Lower lobe of right lung (tissue), 2 donors: ENCODE measurements at places on chromosomes 3 and 15. TPM values are rescaled to one million over a fixed set of nuclear protein-coding genes. Genes with fewer than 3 reads are reported as not detected.
A peak's percentile ranks its signal among the peaks of the same experiment; 100 is the strongest.

- H3K4me1 ChIP-seq: peaks cover 45% of the 10 kb centered on the region
- no peaks in the 10 kb centered on the region for H3K27me3 ChIP-seq
- DNase-seq: no peak
- no peak overlapping the region for H3K4me3 ChIP-seq
- no peaks in the 10 kb centered on the region for H3K36me3 ChIP-seq
Observed at GRCh38 chr3:143827425-143827824, 20.8 kb downstream of the SLC9A9 start.

GRCh38 chr3:54857343-54857742 lies 70.5 kb downstream of the LRTM1 start:
- no peak overlapping the region for H3K27ac ChIP-seq
- no peaks in the 10 kb centered on the region for H3K27me3 ChIP-seq
- no peak overlapping the region for H3K4me3 ChIP-seq
- no peaks in the 10 kb centered on the region for H3K36me3 ChIP-seq

DNA sequence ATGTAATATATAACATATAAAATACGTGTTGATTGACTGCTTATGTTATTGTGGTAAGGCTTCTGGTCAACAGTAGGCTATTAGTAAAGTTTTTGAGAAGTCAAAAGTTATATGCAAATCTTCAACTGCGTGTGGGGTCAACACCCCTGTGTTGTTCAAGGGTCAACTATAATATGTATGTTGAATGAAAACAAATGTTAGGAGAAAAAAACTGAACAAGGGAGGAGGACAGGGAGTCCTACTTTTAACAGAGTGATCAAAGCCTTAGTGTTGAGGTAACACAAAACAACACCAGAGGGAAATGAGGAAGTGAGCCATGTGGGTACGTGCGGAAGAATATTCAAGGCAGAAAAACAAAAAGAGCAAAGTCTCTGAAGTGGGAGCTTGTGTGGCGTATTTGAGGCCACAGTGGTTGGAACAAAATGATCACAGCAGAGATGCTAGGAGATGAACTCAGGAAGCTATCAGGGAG lies 62.5 kb downstream of the SFMBT1 start:
- peaks cover 12% of the 10 kb centered on the region for H3K4me1 ChIP-seq
- DNase-seq: no peak
- H3K27ac ChIP-seq: peak overlapping the region; percentile 24
- H3K4me3 ChIP-seq: no peak overlapping the region

GRCh38 chr3:95438274-95438673 lies 1375.4 kb downstream of the NSUN3 start:
- no peaks in the 10 kb centered on the region for H3K4me1 ChIP-seq
- H3K36me3 ChIP-seq: no peaks in the 10 kb centered on the region
- no peak overlapping the region for H3K27ac ChIP-seq
- no peaks in the 10 kb centered on the region for H3K27me3 ChIP-seq
- no peak for DNase-seq
- no peak overlapping the region for H3K4me3 ChIP-seq

DNA sequence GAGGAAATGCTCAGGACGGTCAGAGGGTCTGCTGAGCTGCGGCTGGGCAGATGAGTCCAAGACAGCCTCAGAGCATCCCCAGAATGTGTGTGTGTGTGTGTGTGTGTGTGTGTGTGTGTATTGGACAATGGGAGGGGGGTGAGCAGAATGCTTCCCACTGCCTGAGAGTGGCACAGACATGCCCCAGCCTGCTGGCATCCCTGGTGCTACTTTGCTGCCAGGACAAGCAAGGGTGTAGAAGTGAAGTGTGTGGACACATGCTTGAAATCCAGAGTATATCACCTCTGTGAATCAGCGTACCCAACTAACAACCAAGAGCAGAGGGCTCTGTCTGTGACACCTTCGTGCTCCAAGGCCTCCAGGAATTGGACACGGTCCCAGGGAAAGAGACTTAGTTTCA lies 76.3 kb downstream of the SLC9A9 start:
- H3K36me3 ChIP-seq: no peaks in the 10 kb centered on the region
- no peak for DNase-seq
- no peak overlapping the region for H3K27ac ChIP-seq
- peaks cover 5% of the 10 kb centered on the region for H3K4me1 ChIP-seq
- no peaks in the 10 kb centered on the region for H3K27me3 ChIP-seq

DNA sequence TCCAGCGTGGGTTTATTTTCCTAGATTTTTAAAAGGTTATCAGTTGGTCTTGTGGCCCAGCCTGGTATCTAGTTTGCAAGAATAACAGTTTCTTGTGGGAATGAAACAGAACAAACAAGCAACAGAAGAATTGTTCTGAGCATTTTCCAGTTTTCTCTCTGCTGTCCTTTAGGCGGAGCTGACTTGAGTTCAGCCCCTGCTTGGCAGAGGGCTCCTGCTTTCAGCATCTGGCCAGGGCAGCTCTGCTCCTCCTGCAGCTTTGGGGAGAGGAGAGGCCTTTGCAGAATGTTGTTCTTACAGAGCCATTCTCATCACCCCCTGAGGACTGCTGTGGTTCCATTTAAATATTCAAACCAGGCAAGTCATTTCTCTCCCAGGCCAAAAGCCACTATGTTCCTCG lies 117.7 kb downstream of the ALDH1A2 start:
- no peak overlapping the region for H3K4me3 ChIP-seq
- no peak for DNase-seq
- H3K27ac ChIP-seq: no peak overlapping the region
- peaks cover 3% of the 10 kb centered on the region for H3K27me3 ChIP-seq
- no peaks in the 10 kb centered on the region for H3K36me3 ChIP-seq

DNA sequence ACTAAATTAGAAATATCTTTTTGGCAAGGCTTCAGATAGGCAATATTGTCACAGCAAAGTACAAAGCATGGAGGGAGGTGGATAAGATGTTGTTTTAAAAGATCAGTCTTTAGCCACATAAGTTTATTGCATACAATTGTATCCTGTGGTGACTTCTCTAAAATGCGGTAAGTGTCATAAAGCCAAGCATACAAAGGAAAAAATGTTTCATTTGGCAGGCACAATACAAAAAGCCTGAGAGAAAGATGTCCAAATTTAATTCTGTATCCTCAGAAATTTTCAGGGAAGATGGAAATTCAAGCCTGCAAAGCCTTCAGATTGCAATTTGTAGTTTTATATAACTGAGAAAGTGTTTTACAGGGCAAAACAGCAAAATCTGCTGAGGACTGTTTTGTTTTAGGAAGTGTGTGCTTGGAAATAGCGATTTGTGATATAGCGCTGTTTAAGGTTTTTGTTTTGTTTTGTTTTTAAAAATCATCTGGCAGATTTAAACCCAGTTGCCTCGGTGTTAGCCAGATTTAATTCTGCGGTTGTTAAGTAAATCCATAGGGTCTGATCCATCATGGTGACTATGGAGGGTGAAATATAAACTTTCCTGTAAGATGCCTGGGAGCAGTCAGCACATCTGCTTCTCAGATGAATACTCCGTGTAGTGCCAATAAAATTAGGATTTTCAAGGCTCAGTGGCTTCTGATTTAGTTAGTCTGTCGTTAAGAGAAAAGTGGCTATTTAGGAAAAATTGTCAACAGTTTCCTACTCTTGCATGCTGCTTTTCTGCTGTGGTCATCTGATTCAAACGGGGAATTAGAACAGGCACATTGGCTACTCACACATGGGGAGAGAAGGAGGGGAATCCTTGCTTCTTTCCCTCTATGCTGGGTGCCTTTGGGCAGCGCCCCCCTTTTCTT lies 8.0 kb downstream of the KAT2B start:
- no peaks in the 10 kb centered on the region for H3K27me3 ChIP-seq
- H3K4me1 ChIP-seq: peaks cover 36% of the 10 kb centered on the region
- DNase-seq: no peak
- H3K36me3 ChIP-seq: no peaks in the 10 kb centered on the region

The FSTL1 gene
- 233 TPM for total RNA-seq

The TF gene
- 2.8 TPM for total RNA-seq
